ENCODE measurements at places on chromosomes 4 and X.

GRCh38 chr4:105166066-105166465 is 19.4 kb downstream of the TET2 start:
- DNase-seq = no peak

DNA sequence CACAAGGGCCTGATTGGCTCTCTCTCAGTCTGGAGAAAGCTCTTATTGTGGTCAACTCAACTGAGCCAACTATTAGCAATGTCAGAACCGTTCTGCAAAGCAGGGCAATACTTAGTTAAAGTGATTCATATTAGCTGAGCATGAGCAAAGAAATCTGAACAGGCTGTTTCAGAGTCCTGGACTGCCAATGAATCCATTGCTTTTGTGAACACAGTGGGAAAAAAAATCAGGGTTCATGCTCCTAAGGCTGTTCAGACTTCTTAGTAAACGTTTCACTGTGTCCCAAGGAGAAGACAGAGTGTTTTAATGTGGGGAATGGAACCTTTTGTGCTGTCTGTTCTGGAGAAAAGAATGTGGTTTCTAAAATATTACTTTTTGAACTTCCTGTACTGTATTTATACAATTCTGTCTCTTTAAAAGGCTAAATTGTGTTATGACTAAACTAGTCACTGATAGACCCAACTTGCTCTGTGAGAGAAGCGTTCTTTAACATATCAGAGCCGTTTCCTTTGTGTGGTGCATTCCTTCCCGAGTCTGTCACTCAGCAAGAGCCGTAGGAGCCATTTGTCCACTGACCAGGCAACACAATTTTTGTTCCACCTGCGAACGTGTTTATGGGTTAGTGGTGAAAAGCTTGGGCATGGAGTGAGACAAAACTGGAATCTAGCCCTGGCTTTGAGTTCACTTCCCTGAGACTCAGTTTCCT is 366.1 kb downstream of the FBXO8 start:
- no peak for DNase-seq

DNA sequence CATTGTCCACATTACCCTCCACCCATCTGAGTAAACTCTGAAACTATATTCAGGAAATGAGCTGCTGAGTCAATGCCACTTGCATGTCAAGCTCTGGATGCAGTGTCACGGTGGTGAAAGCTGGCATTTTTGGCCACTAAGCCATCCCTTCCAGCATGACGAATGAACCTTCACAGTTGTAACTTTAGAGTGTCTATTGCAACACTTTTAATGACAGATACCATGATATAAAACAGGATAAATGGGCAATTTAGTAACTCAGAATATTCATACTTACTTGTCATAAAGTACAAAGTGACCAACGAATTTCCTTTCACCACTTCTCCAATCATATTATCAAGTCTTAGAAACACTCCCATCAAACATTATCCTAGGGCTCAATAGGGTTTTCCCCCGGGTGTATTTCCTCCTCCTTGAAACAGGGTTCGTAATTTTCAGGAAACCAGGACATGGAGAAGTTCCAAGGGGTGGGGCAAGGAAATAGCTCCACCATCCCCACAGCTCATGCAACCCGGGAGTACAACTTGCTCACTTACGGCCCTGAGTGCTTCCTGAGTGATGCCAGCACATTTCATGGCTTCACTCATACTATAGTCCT is 73.1 kb downstream of the MTHFD2L start:
- no peak for DNase-seq

DNA sequence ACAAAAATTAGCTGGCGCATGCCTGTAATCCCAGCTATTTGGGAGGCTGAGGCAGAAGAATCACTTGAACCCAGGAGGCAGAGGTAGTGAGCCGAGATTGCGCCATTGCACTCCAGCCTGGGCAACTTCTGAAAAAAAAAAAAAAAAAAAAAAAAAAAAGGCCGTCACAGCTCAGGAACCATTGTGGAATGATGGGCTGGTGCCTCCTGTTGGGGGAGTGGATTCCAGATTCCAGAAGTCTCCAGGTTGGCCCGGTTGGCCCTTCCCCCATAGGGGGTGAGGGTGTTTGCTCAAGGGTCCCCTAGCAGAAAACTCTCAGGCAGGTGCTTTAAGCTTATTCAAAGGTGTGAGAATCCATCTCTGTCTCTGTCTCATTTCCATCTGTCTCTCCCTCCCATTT is 11.5 kb downstream of the SH3TC1 start:
- DNase-seq = no peak

- DNase-seq = no peak
Observed at GRCh38 chr4:158068068-158068467, 104.8 kb downstream of the GASK1B start.

GRCh38 chr4:184102927-184103326 is 114.7 kb downstream of the ENPP6 start:
- DNase-seq = no peak

Measured in activated naive CD4-positive, alpha-beta T cell treated with anti-CD3 and anti-CD28 coated beads, Interleukin-2, amount 50 U/mL, for 72 hours (primary cell).